Ovary (tissue), 10 donors: ENCODE measurements at places on chromosomes 3 and 15. TPM values are rescaled to one million over a fixed set of nuclear protein-coding genes. Genes with fewer than 3 reads are reported as not detected.

DNA sequence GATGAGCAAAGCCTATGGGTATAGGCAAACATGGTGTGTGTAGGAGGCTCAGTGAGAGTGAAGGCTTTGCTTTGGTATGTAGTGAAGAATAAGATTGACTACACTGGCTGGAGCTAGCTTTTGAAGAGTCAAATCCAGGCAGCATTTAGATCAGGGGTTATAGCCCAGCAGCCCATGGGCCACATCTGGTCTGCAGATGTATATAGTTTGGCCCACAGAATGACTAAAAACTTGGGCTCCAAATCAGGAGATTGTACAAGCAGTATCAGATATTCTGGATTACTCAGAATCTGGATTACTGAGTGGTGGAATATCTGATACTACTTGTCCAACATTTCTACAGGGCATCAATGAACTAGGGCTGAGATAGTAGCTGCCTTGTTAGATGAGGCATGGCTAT, 92.9 kb upstream of the FGF7 start:
- no peak overlapping the region for H3K4me3 ChIP-seq
- H3K27ac ChIP-seq = no peak overlapping the region
- no peaks in the 10 kb centered on the region for H3K27me3 ChIP-seq
- H3K36me3 ChIP-seq = no peaks in the 10 kb centered on the region
- no peak for DNase-seq

DNA sequence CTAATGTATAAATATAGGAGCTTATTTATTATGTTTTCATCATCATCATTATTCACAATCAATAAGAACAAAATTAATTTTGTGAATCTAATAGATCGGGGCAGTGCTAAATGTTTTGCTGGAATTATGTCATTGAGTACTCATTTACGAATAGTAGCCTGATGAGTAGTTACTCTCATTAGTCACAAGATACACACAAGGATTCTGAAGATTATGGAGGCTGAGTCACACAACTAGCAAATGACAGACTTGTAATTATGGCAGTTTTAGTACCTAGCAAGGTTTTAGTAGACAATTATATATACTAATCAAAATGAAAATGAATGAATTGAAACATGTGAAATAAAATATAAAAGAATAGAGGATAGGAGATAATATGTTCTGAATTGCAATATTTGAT, 954.2 kb downstream of the CADM2 start:
- no peaks in the 10 kb centered on the region for H3K27me3 ChIP-seq
- H3K27ac ChIP-seq = no peak overlapping the region
- no peaks in the 10 kb centered on the region for H3K4me1 ChIP-seq
- no peak overlapping the region for H3K4me3 ChIP-seq

GRCh38 chr3:117443014-117443413, 733.4 kb downstream of the TUSC7 start:
- H3K27me3 ChIP-seq = no peaks in the 10 kb centered on the region
- DNase-seq = no peak
- H3K27ac ChIP-seq = no peak overlapping the region
- no peaks in the 10 kb centered on the region for H3K4me1 ChIP-seq

- H3K4me3 ChIP-seq = no peak overlapping the region
- no peaks in the 10 kb centered on the region for H3K4me1 ChIP-seq
- H3K36me3 ChIP-seq = no peaks in the 10 kb centered on the region
- H3K27me3 ChIP-seq = no peaks in the 10 kb centered on the region
Measured at GRCh38 chr3:13051066-13051465, 22.2 kb downstream of the IQSEC1 start.

DNA sequence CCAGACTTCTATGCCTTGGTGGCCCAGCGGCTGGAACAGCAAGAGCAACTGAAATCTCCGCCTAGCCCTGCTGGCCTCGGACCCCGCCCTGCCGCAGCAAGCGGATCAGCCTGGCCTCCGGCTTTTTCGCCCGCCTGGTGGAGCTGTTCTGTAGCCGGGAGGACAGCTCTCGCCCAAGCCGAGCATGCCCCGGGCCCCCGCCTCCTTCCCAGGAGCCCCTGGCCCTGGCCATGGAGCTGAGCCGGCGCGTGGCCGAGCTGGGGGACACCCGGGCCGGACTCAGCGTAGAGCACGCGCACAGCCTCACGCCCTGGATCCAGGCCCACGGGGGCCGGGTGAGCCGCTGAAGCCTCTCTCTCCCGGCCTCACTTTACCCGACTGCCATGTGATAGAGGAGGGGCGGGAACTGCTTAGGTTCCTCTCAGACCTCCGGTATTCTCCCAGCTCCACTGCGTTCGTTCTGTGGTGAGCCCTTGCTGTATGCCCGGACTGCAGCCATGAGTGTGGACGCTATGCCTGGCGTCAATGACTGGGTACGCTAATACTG, 24.1 kb upstream of the MRPL3 start:
- no peak overlapping the region for H3K4me3 ChIP-seq
- peak; percentile 64 for DNase-seq
- H3K36me3 ChIP-seq = no peaks in the 10 kb centered on the region
- H3K4me1 ChIP-seq = no peaks in the 10 kb centered on the region
- H3K27me3 ChIP-seq = no peaks in the 10 kb centered on the region

DNA sequence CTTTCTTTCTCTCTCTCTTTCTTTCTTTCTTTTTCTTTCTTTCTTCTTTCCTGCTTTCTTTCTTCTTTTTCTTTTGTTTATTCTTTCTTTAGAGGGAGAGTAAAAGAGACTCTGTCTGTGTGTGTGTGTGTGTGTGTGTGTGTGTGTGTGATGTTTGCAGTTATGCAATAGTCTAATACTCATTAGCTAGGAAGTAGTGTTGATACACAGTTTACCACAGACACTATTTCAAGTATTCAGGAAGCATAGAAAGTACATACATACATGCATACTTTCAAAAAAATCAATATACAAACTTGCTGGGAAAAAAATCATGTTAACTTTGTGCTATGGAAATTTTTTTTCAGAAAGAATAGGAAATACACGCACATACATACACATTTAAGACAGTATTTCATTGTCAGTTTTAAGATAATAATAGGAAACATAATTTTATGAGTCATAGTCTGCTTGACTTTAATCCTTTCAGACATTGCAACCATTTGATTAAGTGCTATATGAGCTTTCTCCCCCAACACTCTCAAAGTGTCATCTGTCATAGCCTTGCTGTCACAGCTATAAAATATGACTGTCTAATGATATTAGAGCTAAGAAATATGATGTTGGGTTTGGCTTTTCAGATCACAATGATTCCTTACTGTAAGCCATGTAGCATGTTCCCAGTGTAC, 74.9 kb upstream of the EPHA3 start:
- no peak overlapping the region for H3K4me3 ChIP-seq
- DNase-seq = no peak
- H3K36me3 ChIP-seq = no peaks in the 10 kb centered on the region
- H3K27me3 ChIP-seq = no peaks in the 10 kb centered on the region
- no peak overlapping the region for H3K27ac ChIP-seq

GRCh38 chr15:26662283-26662682, 110.6 kb downstream of the GABRB3 start:
- no peak overlapping the region for H3K27ac ChIP-seq
- H3K36me3 ChIP-seq = no peaks in the 10 kb centered on the region
- no peaks in the 10 kb centered on the region for H3K27me3 ChIP-seq
- no peaks in the 10 kb centered on the region for H3K4me1 ChIP-seq
- H3K4me3 ChIP-seq = no peak overlapping the region

DNA sequence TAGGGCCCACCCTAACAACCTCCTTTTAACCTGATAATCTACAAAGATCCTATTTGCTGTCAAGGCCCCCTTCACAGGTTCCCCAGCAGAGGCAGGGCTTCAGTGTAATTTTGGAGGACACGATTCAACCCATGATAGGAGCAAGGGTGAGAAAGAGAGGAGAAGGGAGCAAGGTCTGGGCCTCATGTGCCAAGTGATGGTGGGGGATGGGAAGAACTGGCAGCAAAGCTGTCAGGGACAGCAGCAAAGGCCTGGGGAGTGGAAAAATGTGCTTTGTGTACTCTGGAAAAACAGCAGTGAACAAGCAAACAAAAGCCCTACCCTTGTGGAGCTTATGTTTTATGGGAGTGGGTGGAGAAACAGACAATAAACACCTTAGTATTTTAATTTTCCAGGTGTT, 2.7 kb upstream of the GALNT15 start:
- no peak overlapping the region for H3K27ac ChIP-seq
- peaks cover 10% of the 10 kb centered on the region for H3K4me1 ChIP-seq
- no peaks in the 10 kb centered on the region for H3K27me3 ChIP-seq
- DNase-seq = no peak

DNA sequence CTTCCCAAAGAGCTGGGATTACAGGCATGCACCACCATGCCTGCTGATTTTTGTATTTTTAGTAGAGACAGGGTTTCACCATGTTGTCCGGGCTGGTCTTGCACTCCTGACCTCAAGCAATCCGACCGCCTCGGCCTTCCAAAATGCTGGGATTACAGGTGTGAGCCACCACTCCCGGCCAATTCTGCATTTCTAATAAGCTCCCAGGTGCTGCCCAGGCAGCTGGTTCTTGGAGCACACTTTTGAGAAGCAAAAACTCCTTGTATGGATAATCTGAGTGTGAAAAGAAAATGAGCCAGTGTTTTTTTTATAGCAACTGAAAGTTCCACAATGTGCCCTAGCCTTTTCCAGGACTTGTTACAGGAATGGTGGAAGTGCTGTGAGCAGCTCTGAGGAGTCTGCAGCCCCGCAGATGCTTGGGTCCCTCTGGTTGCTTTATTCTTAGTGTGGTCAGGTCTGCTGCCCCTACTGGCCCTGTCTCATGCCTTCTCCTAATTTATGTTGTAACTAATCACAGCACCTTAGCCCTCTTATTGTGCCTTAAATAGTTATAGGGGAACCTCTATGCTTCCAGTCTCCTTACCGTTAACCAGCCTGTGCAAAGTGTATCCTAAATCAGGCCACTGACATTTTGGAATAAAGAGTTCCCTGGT, 13.5 kb upstream of the KCNAB1 start:
- DNase-seq = no peak
- H3K27me3 ChIP-seq = no peaks in the 10 kb centered on the region
- peaks cover 3% of the 10 kb centered on the region for H3K4me1 ChIP-seq
- no peak overlapping the region for H3K4me3 ChIP-seq

DNA sequence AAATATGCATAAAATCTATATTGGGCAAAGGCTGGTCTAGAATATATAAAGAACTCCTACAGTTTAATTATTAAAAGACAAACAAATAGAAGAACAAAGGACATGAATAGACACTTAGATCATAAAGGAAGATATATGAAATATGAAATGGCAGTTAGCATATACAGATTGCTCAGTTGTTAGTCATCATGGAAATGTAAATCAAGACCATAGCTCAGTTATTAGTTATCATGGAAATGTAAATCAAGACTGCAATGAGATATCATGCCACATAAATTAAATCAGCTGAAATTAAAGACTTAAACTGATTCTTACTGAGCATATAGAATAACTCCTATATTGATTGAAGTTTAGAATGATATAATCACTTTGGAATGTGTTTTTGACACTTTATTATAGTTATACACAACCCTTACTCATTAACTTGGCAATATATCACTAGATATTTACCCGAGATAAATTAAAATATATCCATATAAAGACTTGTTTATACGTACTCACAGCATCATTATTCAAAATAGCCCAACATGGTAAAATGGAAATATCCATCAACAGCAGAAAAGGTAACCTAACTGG, 45.2 kb upstream of the GOLGA8B start:
- no peaks in the 10 kb centered on the region for H3K27me3 ChIP-seq
- H3K4me1 ChIP-seq = no peaks in the 10 kb centered on the region
- no peaks in the 10 kb centered on the region for H3K36me3 ChIP-seq
- H3K4me3 ChIP-seq = no peak overlapping the region
- no peak overlapping the region for H3K27ac ChIP-seq
- DNase-seq = no peak

The CD276 gene
- 53.7 TPM for total RNA-seq

The COL6A5 gene
- total RNA-seq = not detected

The GADL1 gene
- not detected for total RNA-seq
